Stimulated activated CD4-positive, alpha-beta T cell treated with anti-CD3 and anti-CD28 coated beads, Interleukin-15, amount 100 ng/mL, for 48 hours (primary cell): ENCODE measurements at places on chromosomes 1 and 21.

DNA sequence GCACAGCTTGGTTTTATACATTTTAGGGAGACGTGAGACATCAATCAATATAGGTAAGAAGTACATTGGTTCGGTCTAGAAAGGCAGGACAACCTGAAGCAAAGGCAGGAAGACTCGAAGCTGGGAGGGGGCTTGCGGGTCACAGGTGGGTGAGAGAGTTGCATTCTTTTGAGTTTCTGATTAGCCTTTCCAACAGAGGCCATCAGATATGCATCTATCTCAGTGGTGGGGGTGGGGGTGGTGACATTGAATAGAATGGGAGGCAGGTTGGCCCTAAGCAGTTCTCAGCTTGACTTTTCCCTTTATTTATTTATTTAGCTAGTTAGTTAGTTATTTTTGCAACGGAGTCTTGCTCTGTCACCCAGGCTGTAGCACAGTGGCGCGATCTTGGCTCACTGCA lies 85.6 kb downstream of the WDR4 start:
- DNase-seq, result no peak

- no peak for DNase-seq
Measured at GRCh38 chr1:78913950-78914349, 92.6 kb downstream of the ADGRL4 start.

DNA sequence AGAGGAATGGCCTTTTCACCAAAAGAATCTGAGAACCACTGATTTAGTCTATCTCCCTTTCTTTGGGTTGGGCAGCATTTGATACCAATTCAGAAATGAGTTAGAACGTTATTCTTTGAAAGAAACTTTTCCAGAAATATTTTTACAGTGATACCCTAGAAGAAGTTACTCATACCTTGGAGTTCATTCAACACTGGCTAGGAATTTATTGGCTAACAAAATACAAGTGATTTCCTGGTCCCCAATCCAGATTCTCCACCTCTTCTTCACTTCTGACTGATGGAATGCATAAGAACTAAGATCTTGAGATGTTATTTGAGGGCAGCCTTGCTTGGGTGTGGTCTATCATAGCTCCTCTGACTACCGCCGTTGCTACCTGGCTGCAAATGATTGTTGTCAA lies 9.4 kb downstream of the C1orf162 start:
- DNase-seq, result no peak

DNA sequence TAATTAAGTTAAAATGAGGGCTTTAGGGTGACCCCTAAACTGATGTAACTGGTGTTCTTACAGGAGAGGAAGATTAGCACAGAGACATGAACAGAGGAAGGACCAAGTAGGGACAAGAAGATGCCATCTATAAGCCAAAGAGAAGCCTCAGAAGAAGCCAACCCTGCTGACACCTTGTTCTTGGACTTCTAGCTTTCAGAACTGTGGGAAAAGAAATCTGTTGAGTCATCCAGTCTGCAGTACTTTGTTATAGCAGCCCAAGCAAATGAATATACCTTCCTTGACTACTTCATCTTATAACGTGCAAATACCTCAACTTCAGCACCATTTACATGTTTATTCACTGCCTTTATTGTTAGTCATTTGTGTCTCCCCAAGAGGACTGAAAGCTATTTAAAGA lies 3.4 kb downstream of the ZBTB21 start:
- DNase-seq, result no peak

GRCh38 chr1:169044971-169045370 lies 61.5 kb upstream of the ATP1B1 start:
- no peak for DNase-seq

DNA sequence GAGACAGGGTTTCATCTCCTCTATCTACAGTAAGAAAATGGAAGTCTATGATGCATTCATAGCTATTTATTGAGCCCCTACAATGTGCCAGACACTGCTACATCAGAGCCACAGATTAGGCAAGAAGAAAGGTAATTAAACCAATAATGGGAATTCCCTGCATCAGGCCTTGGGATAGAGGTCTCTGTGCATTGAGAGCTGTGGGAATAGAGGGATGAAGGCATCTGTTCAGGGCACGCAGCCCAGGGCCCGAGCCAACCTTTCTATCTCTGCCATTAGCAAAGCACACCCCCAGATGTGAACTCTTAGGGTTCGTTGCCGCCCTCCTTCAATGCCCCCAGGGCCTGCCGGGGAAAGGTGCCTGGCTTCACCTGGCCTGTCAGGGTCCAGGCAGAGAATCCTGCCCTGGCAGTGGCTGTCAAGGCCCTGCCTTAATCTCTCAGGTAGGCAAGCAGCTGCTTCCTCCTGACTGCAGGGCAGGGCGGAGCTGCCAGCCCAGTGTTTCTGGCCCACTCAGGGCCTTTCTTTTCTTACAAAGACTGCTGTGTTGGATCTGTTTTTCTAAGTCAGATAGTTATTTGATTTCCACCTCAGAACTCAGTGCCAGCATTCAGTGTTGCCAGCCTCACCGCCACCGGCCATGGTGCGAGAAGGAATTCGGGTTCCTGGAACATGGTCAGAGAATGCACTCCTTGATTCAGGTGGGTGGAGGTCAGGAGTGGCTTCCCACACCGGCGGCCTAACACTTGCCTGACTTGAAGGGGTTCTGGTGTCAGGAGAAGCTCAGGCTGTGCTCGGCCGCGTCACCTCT lies 76.1 kb downstream of the PGM1 start:
- no peak for DNase-seq

DNA sequence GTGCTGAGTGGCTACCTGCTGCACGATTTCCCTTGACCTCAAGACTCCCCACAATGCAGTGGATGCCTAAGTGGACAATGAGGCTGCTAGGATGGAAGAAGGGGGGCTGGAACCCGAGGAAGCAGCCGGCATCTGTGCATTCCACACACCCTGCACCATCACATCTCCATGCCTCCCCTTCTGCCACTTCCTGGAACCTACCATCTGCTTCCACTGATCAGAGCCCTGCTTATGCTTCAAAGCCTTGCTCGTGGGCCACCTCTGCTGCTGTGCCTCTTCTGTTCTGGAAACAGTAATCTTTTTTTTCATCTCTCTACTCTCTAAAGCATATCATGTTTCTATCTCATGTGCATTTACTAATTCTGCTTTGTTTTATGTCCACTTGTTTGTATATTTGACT lies 66.2 kb upstream of the WDR26 start:
- DNase-seq, result no peak

- no peak for DNase-seq
Measured at GRCh38 chr1:26450908-26451307, 18.8 kb downstream of the DHDDS start.

GRCh38 chr1:171434717-171435346 lies 50.5 kb upstream of the PRRC2C start:
- no peak for DNase-seq

- peak; percentile 20 for DNase-seq
Measured at GRCh38 chr1:109214695-109215623, 1.2 kb downstream of the SARS1 start.

- DNase-seq, result no peak
Measured at GRCh38 chr1:5969168-5969567, 23.1 kb downstream of the NPHP4 start.

DNA sequence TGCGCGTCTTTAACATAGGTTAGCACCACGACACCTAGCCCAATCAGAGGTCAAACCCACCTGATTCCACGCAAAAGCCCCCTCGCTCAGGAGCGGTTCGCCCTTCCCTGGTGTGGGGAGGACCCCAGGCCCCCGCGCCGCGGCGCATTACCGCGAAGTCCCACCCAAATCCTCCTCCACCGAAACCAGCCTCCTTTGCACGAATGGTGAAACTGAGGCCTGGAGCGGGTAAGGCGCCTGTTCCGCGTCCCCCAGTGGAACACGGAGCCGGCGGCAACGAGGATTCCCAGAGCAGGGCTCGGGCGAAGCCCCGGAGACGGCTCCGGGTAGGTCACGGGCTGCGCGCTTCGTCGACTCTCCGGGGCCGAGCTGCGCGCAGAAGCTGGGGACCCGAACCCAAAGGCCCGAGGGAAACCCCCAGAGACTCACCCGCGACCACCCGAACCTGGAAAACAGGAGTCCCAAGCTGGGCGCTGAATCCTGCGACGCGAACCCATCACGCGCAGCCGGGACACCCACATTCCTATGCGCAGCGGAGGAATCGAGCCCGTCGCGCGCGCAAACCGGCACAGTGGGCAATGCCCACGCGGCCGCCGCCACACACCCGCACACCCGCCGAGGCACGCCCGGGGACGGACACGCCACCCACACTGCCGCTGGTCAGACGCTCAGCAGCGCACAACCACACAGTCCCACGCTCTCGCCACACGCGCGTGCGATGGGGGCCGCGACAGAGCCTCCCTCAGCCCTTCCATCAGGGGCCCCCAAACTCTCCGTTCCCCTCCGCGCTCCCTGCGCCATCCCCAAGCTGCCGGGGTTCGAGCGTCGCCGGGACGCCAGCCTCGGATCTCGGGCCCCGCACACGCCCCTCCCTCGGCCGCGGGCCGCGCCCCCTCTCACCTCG lies 507 bp downstream of the GLIS1 start:
- no peak for DNase-seq

DNA sequence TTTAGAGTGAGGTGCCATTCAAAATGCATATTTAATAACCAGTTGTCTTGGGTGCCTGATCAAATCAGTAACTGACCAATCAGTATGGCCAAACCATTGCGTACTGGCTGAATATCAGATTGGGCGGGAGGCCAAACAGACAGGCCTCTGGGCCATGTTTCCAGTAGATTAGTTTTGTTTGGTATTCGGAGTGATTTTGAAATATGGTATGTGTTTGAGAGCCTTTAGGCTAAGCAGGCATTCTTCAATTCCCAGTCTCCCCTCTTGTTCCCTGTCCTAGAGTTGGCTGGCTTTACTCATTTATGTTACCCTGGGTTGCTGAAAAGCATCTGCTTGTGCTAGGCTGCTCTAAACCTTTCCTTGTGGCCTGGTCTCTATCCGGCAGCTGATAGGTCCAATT lies 80.1 kb downstream of the BACH1 start:
- DNase-seq, result no peak
